ENCODE measurements at places on chromosomes 12 and 14.

DNA sequence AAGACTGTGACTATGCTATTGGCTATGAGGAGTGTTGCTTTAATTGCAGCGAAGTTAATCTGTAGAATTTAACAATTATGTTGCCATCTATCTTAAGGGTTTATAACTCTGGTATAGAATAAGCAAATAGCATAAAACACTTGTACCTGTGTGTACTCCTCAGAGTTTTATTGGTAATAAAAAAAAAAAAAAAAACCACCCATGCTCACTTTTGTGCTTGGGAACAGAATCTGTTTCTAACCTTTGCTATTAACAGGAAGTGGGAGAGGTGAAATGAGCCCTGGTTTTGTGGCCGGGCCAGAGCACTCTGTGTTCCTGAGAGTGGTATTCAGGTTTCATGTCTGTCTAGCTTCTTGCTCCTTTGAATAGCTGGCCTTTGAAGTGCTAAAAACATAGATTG lies 53.1 kb downstream of the PDE3A start:
- DNase-seq, result no peak

GRCh38 chr14:31560759-31561154 lies 447 bp upstream of the NUBPL start:
- DNase-seq, result no peak

GRCh38 chr12:97414855-97415254 lies 47.7 kb upstream of the RMST start:
- no peak for DNase-seq

GRCh38 chr12:62898526-62898925 lies 36.4 kb downstream of the PPM1H start:
- DNase-seq, result no peak

- DNase-seq, result no peak
These were observed 22.4 kb downstream of the SOCS2 start for GRCh38 chr12:93594766-93595311.

DNA sequence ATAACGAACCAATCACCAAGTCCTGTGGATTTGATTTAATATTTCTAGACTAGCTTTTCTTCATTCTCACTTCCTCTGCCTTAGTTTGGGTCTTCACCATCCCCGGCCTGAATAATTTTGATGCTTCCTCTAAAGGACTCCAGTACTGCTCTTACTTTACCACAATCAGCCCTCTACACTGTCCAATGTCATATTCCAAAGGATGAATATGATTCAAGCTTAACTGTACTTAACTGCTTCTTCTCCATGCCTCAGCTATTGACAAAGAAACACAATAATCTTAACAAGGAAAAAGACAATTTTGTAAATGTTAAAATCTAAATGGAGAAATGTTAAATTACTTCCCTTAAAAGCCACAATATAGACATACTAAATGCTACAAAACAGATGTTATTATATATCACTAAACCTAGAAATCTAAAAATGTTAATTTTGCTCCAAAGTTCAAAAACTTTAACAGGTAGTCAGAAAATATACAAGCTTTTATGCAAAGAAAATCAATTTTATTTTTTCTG lies 70.2 kb downstream of the STXBP6 start:
- no peak for DNase-seq

DNA sequence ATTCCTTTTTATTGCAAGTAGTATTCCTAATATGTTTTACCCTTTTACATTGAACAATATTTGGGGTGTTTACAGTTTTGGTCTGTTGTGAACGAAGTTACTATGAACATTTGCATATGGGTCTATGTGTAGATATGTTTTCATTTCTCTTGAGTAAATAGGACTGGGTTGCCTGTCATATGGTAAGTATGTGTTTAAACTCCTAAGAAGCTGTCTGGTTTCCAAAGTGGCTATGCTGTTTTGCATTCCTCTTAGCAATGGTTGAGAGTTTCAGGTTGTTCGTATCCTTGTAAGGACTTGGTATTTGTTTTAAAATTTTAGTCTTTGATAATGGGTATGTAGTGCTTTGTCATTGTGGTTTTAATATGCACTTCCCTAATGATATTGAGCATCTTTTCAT lies 6.3 kb downstream of the METAP2 start:
- no peak for DNase-seq

GRCh38 chr12:47270782-47271664 lies 191.3 kb upstream of the AMIGO2 start:
- DNase-seq, result no peak

GRCh38 chr12:89247967-89248366 lies 104.3 kb downstream of the DUSP6 start:
- DNase-seq, result no peak

GRCh38 chr12:42608196-42608825 lies 18.8 kb upstream of the PRICKLE1 start:
- no peak for DNase-seq

DNA sequence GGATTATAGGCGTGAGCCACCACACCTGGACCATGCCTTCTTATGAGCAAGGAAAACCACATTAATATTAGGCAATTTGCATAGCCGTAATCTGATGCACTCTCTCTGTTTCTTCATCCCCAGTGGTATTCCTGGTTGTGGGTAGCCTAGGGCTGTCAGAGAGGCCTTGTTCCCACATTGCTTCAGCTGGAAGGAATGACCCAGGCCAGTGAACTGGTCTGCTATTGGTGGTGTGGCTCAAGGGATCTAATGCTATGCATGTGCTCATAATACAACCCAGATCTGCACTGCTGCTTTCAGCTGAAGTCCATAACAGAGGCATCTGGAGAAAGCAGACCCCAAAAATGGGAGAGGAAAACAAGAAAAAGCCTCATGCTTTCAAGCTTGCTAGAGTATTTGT lies 33.1 kb upstream of the G2E3 start:
- no peak for DNase-seq

GRCh38 chr14:70988452-70988851 lies 81.2 kb downstream of the PCNX1 start:
- no peak for DNase-seq

GRCh38 chr14:75888945-75889344 lies 92.8 kb downstream of the TGFB3 start:
- no peak for DNase-seq

DNA sequence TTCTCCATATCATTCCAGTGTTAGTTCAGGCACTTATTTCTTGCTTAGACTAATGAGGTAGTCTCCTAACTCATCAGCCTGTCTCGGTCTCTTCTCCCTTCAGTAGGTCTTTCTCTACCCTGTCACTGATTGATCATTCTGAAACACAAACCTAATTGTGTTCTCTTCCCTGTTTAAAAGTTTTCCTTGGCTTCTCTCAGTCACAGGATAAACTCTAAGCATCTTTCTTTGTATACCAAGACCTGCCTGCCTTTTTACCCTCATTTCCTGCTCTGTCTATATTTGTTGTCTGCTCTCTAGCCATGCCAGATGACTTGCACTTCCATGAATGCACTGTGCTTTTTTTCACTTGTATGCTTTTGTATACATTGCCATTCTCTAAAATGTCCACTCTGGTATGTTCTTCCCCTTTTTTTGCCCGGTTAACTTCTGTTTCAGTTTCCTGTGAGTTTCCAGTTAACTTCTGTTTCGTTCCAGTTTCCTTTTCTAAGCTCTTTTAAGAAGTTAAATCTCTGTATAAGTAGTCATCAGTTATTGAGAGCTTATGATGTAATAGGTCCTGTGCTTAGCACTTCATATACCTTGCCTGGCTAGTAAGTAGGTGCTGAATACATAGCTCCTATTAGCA lies 12.8 kb downstream of the DIP2B start:
- DNase-seq, result no peak

GRCh38 chr12:110856542-110856941 lies 9.8 kb downstream of the CCDC63 start:
- no peak for DNase-seq

GRCh38 chr12:71900091-71900490 lies 38.6 kb upstream of the TPH2 start:
- DNase-seq, result no peak

DNA sequence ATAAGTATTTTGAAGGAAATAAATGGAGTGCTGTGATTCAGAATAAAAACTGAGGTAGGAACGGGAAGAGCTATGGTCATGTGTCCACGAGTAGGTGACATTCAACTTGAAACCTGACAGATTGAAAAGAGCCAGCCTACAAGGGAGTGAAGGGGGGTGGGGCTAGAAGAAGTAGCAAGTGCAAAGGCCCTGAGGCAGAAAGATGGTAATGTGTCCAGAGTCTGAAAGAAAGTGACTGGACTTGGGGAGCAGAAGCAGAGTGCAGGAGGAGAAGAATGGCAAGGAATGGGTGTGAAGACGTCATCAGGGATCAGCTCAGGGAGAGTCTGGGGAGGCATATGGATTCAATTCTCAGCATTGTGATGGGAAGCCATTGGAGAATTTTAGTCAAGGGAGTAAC lies 13.7 kb downstream of the PLXNC1 start:
- DNase-seq, result no peak

GRCh38 chr14:63905370-63905769 lies 52.6 kb downstream of the SYNE2 start:
- DNase-seq, result no peak

Data from activated T-cell treated with anti-CD3 and anti-CD28 coated beads for 1 hour (primary cell).